ENCODE measurements at places on chromosomes 16 and 17. TPM values are rescaled to one million over a fixed set of nuclear protein-coding genes. Genes with fewer than 3 reads are reported as not detected.

Gene ABCC6
- 17.3 TPM for polyA plus RNA-seq

Gene PITPNM3
- polyA plus RNA-seq, result 9.2 TPM

DNA sequence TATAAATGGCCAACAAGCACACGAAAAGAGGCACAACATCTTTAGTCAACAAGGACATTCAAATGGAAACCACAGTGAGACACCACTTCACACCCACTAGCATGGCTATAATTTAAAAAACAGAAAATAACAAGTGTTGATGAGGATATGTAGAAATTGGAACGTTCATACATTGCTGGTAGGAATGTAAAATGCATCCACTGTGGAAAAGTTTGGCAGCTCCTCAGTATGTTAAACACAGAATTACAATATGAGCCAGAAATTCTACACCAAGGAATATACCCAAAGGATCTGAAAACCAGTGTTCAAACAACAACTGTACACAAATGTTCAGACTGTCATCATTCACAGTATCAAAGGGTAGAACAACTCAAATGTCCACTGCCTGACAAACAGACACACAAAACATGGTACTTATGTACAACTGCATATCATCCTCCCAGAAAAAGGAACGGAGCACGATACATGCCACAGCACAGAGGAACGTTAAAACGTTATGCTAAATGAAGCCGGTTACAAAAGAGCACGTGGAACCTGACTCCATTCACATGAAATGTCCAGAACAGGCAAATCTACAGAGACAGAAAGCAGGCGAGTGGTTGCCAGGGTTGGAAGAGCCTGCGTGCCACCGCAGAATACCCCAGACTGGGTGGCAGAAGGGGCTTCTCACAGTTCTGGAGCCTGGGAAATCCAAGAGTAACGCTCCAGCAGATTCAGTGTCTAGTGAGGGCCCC lies 32.8 kb upstream of the METRNL start:
- DNase-seq, result no peak

Gene CNTD1
- 2.1 TPM for polyA plus RNA-seq

DNA sequence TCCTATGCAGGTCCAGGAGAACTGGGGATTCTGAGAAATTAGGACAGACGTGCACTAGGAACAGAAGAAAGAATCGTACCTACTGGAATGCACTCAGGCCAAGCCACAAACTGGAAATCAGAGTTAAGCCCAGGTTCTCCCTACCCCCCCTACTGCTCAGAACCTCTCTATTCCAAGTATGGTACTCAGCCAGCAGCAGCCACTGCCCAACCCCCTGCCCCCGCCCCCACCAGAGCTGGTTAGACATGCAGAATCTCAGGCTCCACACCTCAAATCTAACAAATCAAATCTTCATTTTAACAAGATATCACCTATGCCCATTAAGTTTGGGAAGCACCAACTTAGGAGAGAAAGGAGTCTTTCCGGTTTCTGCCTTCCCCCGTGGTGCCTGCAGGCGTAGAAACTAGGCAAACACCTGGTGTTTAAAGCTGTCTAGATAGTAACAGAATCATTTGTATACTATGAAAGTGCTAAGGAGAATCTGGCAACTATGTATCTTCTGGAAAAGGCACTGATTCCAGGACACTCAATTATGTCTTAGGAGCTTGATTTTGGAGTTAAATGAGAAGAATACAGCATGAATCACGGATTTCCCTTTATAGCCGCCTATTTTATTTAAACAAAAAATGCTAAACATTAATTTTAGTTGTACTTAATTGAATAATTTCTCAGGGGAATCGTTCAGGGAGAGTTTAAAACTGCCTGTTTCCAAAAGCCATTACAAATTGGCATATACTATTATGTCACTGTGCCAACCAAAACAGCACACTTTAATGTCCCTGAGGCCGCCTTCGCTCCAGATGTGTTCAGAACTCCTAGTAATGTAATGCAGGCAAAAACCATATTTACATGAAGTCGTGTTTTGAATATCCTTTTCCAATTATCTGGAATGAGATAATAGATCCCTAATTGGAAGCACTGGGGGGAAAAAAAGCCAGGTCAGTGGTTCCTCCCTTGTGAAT lies 166.5 kb downstream of the STX8 start:
- DNase-seq, result no peak

Gene C1QTNF8
- polyA plus RNA-seq, result not detected

DNA sequence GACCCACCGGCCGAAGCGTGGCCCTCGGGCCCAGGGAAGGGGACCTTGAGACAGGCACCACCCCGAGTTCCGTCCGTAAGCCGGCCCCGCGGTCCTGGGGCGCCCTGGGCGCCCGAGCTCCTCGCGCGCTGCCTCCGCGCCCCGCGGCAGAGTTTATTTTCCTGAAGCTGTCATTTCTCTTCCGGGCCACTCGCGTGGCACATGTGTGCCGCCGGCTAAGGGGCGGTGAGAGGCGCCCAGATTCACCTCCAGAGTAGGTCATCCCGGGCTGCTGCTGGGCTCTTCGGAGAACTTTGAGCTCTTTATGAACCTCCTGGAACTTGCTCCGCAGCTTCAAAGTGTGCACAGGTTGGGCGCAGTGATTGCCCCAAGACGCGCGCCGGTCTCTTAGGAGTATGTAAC lies 489 bp downstream of the ZC3H18 start:
- no peak for DNase-seq

- no peak for DNase-seq
Measured at GRCh38 chr17:29505836-29506235, 61.0 kb downstream of the ABHD15 start.

DNA sequence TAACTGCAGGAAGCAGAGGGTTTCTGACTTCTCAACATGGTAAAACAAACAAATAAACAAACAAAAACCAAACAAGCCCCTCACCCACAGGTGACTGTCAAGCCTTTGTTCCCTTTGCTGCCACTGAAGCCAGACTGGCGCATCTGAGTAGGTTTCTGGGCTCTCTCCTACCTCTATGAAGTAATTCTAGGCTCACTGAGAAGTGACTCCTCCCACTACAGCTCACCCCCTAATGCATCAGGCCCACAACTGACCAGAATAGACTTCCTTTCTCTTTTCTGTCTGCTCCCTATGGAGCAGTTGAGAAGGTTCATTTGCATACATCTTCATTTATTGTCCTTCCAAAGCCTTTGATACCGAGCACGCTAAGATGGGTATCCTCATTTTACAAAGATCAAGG lies 77.0 kb upstream of the CCL2 start:
- DNase-seq, result no peak

Gene CHST4
- polyA plus RNA-seq, result 0.32 TPM

- DNase-seq, result no peak
Measured at GRCh38 chr17:19716108-19717030, at the start of gene SLC47A2. TSS of gene SLC47A2 (minus strand) at chr17:19716584. CDS start at chr17:19716555, 29 bp downstream.

DNA sequence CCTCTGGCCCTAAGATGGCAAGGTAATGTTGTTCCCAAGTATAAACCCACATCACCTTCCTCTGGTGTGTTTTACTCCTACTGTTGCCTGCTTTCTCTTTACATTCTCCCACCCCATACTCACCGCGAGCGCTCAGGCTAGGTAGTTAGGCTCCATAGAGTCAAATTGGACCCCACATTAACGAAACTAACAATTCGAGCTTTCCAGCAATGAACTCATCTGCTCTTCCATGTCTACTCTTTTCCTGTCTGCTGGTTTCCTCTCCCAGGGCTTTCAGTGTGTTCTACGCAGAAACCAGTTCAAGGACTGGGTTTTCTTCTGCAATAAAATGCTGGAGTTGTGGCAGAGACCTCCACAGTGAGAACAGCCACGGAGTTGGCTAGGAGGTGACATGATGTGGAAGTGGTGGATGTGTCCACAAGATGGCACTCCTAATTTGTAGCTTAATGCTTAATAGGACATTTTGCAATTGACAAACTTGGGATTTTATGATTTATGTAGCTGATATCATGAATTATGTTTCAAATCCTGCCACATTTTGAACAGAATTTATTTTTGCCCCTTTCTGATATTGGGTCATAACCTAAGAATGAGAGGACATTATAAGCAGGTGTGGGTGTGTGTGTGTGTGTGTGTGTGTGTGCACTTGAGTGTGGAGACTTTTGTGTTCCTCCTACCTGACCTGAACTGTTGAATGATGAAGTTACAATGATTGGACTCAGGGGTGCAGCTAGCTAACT lies 2.2 kb upstream of the UQCRC2 start:
- no peak for DNase-seq

DNA sequence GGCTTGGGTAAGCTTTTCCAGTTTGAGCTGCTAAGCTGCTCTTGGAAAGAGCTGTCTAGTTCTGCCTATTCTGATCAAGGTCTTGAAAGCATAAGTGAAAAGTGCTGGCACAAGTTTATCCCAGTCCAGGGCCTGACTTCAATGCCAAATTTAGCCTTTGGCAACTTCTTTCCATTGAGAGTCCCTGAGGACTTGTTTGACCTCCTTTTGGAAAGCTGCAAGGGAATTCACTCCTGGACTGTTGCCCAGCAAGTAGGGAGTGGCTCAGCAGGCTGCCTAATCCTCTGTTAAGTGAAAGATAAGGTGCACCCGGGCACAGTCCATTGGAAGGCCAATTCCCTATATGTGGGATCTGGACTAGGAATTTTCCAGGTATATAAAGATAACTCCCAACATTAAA lies 16.0 kb upstream of the TANC2 start:
- no peak for DNase-seq

Gene TERB1
- not detected for polyA plus RNA-seq

DNA sequence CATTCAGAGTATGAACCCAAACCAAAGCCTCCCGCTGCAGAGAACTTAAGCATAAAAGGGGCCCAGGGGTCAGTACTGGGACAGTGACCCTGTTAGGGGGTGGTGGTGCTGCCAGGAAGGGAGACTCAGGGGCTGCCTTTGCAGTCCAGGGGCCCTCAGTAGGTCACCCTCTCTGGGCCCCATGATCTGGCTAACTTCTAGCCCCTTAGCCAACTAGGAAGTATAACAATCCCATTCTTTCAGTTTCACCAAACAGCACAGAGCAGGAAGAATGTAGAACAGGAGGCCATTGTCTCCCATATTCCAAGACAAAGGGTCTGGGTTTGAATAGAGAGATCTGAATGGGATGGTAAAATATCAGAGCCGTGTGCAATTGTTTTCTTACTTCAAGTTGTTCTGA lies 378.6 kb upstream of the C16orf82 start:
- no peak for DNase-seq

DNA sequence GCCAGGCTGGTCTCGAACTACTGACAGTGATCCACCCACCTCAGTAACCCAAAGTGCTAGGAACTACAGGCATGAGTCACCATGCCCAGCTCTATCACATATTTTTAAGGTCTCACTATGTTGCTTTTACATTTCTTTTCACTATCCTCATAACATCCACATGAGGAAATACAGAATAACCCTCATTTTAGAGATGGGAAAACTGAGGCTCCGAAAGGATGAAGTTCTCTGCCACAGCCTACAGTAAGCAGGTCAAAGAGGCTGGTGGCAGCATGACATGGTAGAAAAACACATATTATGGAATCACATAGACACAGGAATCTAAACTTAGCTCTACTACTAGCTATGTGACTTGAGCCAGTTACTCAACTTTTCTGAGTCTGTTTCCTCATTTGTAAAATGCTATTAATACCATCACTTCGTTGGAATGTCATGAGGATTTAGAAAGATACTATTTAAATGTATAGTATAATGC lies 32.2 kb downstream of the APPBP2 start:
- DNase-seq, result no peak

- DNase-seq, result no peak
Measured at GRCh38 chr17:14901376-14901775, 363.8 kb downstream of the PMP22 start.

DNA sequence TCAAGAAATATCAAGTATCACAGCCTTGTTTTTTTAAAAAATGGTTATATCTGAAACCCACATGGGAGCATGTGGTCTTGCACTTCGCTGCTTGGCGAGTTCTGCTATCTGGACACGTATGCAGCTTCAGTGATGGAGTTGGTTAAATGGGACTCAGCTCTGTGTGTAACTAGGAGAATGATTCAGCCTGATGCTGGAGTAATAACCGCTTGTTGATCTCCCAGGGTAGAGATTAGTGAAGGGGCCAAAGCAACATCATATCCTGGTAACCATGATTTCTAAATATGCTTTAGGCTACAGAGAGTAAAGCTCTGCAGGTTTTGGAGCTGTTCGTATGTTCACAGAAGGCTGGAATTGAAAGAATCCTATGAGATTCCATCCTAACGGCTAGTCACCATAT lies 63.2 kb downstream of the IQCK start:
- DNase-seq, result no peak

DNA sequence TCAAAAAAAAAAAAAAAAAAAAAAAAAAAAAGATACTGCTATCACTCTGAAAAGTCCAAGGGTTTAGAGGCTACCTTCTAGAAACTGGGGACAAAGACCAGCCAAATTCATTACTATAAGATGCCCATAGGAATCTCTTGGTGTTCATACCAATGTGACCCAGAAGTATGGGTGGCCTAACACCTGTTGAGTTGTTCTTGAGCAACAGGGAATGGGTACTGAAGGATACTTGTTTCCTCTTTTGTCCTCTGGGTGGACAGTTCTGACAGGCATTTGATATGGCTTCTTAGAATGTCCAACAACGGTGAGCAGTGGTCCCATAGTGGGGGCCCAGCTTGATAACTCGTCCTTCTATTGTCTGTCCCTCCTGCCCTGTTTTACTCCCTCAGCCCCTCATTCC lies 141.4 kb upstream of the PLEKHM1 start:
- no peak for DNase-seq

DNA sequence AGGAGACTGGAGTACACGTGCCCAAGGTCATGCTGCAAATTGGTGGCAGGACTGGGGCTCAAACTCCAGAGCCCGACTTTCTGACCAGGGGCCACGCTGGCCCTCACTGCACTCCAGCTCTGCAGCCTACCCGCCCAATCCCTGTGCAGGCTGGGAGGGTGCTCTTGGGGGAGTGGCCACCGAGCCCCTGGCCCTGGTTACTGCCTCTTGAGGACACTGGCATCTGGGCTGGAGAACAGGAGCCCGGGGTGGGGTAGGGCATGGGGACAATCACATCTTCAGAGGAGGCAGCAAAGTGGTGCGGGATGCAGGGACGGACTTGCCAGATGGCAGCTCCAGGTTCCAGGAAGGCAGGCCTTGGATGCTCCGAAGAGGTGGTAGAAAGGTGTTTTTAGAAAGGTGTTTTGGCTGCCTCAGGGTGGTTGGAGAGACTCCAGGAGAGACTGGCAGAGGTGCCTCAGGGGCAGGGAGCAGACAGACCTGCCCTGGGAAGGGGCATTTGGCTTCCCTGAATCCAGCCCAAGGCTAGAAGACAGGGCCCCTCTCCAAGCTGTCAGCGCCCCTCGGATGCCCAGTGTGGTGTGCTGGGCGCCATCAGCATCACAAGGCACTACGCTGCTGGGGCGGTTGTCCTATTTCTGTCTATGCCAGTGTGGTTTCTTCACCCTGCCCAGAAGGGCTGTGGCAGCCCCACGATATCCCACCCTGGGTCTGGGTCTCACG lies 220.6 kb downstream of the NTN1 start:
- DNase-seq, result no peak
